ENCODE measurements at places on chromosomes 4 and X.
A peak's percentile ranks its signal among the peaks of the same experiment; 100 is the strongest.

- DNase-seq: peak; percentile 88
These were observed at the start of gene INTS6L for GRCh38 chrX:135520553-135521404. Gene INTS6L (plus strand): TSS chrX:135520660. CDS start chrX:135520993, 333 bp downstream.

- no peak for DNase-seq
These were observed 30.3 kb downstream of the SEPSECS start for GRCh38 chr4:25129917-25130316.

DNA sequence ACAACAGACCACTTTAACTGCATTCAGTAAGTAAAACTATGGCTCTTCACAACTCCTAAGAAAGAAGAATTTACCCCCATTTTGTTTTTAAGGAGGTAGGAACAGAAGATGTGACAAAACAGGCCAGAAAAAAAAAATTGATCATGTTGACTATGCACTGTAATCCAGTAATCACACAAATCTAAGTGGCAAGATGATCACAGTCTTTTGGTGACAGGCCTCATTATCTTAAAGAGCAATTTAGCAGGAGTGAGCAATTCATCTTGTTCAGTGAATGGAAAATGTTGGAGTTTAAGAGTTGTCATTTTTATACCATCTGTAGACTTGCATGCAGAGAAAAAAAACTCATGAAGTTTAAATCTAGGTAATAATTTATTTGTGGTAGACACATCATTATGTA lies 115.1 kb downstream of the SLC39A8 start:
- no peak for DNase-seq

GRCh38 chrX:137651647-137652046 lies 85.7 kb downstream of the ZIC3 start:
- DNase-seq: no peak

GRCh38 chr4:67030636-67031035 lies 514.7 kb downstream of the CENPC start:
- DNase-seq: no peak

DNA sequence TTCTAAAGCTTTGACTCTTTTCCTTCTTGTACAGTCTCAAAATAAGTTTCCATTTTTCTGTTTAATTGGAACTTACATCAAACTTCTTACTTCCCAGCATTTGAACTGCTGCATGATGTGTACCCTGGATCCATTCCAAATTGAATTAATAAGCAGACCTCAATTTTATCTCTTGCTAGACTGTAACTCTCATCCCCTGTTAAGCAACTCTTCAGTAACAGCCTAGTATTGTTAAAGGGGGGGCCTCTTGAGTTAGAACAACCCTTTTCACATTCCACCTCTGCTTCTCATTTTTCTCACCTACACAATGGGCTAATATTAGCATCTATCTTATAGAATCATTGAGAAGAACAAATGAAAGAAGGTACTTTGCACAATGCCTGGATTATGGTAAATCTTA lies 169.4 kb downstream of the IL1RAPL1 start:
- DNase-seq: no peak

DNA sequence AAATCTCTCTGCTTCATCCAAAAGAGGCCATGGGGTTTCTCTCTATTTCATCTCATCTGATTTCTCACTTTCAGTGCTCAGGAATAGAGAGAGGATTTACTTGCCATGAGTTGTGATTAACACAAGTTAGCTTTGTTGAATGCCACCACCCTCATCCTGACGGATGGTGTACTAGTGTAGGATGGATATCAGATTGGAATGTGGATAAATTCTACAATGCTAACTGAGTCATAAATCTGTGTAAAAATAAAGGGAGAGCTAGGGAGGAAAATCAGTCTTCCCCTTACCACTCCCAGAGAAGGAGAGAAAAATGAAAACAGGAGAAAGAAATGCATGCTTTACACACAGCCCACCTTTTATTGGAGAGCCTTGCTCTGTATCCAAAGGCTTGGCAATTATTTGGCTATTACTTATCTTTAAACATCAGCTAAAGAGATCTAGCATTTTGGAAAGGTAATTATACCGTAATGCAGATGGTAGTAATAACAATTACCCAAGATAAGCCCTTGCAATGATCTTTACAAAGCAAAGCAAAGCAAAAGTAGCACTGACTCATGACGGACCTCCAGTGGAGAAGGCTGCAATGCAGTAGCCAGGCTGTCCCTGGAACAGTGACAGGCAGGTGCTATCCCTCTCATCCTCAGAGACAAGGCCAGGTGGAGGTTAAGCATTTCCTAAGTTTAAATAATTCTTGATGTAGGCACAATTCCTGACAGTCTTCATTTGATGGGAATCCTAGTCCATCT lies 306.3 kb upstream of the PPARGC1A start:
- DNase-seq: no peak

DNA sequence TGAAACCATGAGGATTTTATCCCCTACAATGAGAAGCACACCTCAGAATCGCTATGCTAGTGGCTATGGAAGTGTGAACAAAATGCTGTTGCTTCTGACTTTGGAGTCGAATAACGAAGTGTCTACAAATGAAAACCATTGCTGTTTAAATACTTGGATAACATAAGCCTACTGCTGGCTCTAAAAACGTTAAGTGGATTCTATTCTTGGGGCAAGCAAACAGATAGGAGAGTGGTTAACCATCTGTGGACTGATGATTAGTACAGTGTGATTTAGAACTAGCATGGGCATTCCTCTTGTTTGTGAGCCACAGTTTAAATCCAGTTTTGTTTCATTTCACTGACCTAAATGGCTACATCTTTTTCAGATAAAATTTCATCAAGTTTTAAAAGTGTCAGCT lies 109.7 kb upstream of the PNPLA4 start:
- no peak for DNase-seq

DNA sequence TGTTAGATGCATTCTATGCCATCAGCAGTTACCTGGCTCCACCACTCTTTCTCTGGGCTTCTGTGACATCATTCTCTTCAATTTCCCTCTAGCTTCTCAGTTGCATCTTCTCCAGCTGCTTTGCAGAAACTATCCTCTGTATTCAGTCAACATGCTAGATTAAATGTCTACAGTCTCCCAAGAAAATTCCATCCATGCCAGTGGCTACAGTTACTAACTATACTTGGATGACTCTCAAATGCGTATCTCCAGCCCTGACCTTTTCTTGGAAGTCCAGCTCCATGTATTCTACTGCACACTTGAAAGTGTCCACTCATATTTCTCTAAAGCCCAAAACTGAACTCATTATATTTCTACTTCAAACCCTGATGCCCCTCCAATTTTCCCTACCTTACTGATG lies 232.3 kb upstream of the TENM3 start:
- no peak for DNase-seq

GRCh38 chrX:125622899-125623298 lies 303.2 kb downstream of the TEX13C start:
- no peak for DNase-seq

DNA sequence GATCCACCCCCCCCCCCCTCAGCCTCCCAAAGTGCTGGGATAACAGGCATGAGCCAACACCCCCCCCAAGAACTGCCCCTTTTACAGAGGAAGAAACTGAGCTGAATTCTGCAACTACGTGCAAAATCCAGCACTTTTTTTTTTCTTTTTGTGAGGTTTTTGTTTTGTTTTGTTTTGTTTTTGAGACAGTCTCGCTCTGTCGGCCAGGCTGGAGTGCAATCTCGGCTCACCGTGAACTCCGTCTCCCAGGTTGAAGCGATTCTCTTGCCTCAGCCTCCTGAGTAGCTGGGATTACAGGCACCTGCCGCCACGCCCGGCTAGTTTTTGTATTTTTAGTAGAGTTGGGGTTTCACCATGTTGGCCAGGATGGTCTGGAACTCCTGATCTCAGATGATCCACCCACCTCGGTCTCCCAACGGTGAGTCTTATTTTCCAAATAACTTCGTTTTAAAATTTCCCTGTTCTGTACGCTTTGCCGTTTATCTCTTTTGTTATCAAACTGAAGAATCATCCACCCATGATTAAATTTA lies 4.9 kb downstream of the CRLF2 start:
- DNase-seq: no peak

GRCh38 chr4:79025170-79025569 lies 85.9 kb upstream of the PAQR3 start:
- no peak for DNase-seq

GRCh38 chrX:120244735-120245498 lies 5.7 kb upstream of the ZBTB33 start:
- DNase-seq: peak; percentile 84

- DNase-seq: no peak
These were observed 108.7 kb upstream of the PACRGL start for GRCh38 chr4:20591571-20591970.

GRCh38 chr4:17284323-17285175 lies 227.3 kb downstream of the QDPR start:
- no peak for DNase-seq

- no peak for DNase-seq
These were observed 54.7 kb downstream of the AMER1 start for GRCh38 chrX:64150775-64151174.

DNA sequence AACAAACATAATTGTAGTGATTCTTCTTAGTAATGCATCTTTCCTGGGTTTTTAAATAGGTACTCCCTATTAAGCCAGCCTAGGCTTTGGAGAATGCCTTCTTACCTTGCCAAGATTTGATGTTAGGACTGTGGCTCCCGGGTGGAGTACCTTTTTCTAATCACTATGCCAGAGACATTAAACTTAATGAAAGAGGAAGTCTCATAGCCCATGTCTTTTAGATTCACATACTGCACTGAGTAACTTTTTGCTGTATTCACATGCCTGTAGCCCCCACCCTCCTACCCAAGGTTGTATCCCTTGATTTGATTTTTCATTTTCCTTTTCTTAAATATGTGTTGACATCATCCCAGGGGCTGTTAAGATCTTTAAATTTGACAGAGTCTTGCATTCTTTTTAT lies 104.2 kb upstream of the TLR2 start:
- no peak for DNase-seq

DNA sequence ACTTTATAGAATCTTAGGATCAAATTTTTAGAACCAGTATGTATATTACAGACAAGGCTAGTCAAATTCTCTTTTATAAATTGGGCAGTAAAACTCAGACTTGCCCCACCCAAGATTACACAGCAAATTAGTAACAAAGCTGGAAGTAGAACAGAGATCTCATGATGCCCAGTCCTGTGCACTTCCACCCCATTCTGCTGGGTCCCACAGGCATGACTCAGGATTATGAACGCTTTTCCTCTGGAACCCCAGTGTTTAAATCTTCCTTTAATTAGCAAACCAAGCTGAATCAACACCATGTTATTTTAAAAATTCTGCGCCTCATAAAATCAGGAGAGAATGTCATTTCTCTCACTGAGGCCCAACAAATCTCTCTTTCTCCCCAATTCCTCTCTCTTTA lies 1.5 kb upstream of the IL13RA2 start:
- DNase-seq: no peak

- no peak for DNase-seq
These were observed 80.7 kb upstream of the GPM6B start for GRCh38 chrX:13897566-13897965.

GRCh38 chr4:124863040-124863545 lies 150.6 kb upstream of the ANKRD50 start:
- DNase-seq: no peak

- no peak for DNase-seq
These were observed 7.5 kb upstream of the SLC39A8 start for GRCh38 chr4:102352781-102353180.

DNA sequence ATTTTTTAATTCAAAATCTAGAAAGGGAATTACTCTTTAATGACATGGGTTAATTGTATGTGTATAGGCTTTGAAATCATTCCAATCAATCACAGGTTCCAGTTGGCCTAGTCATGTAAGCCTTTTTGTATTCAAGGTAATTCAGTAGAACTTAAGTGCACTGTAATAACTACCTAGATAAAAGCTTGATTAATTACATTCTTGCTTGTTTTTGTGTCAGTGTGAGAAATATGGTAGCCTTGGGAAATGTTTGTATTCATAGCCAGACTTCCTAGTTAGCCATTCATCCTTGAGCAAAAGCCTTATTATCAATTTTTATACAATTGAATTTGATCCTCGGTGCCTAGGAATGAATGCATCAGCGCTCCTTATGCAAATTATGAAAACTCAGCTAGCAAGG lies 33.5 kb downstream of the TKTL2 start:
- DNase-seq: no peak

DNA sequence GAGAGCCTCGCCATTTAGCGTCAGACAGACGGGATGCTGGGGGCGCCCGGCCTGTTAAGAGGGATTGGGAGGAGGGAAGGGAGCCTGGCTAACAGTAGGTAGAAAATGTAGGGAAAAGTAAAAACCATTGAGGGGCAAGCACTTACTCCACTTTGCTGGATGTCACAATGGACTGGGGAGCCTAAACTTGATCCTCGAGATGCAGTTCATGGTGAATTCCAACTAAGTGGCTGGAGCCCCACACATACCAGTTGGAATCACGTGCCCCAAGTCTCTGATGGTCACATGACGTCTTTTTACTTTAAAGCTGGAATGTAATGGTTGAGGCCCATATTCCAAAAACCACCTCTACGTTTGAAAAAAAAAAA lies 1.5 kb downstream of the PLS3 start:
- no peak for DNase-seq

GRCh38 chr4:57971261-57971660 lies 861.1 kb upstream of the IGFBP7 start:
- DNase-seq: no peak

DNA sequence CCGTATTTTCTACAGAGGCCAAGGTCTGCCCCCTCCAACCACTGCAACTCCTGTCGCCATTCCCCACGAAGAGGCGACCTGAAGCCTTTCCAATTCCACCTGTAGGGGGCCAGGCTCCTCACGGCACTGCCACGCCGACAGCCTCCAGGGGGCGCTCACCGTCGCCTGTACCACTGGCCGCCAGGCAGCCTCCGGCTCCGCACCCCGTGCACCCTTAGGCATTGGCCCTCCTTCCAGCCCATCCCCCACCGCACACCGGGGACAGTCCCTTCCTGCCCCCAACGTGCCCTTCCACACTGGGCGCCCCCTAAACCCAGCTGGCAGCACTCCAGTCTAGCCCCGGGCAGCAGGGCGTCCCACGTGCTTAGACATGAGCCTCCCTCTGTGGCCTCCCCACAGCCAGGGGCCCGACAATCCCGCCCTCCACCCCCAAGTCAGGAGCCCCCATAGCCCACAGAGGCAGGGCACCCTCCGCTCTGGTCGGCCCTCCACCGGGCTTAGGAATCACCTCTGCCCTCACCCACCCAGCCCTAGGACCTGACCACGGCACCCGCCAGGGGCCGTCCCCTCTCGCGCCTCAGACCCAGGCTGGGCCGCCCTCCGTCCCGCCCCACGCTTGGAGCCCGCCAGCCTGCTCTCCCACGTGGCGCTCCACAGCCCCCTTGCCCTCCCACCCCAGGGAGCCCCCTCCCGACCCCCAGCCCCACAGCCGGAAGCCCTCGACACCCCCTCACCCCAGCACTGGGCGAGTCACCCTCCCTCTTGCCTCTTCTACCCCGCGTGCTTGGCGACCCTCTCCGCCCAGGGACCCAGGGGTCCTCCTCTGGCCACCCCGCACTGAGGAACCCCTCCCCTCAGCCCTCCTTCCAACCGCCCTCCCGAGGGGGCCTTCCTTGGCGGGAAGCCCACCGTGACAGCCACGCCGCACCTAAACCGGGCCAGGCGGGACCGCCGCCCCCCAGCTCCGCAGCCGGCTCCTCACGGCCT lies 711 bp downstream of the PNMA6E start:
- DNase-seq: peak; percentile 25
